Heart right ventricle (tissue), 16 donors: ENCODE measurements at places on chromosomes 12 and 14. TPM values are rescaled to one million over a fixed set of nuclear protein-coding genes. Genes with fewer than 3 reads are reported as not detected.

DNA sequence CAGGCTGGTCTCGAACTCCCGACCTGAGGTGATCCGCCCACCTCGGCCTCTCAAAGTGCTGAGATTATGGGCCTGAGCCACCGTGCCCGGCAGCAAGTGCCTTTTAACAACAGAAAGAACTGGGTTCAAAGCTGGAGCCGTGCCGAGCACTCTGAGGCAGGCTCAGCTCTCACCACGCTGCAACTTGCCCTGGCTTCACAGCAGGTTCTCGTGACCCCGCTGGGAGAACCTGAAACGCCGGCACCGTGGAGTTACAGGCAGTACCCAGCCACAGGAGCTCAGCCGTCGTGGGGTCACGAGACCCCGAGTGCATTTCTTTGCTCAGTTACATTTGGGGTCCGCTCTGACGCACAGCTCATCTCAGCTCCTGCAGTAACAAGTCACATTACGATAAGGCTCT is 14.4 kb downstream of the GOLGA3 start:
- no peaks in the 10 kb centered on the region for H3K4me1 ChIP-seq
- DNase-seq: no peak
- no peak overlapping the region for H3K4me3 ChIP-seq
- H3K36me3 ChIP-seq: peaks cover 83% of the 10 kb centered on the region

Gene ADCY6
- 125 TPM for total RNA-seq

DNA sequence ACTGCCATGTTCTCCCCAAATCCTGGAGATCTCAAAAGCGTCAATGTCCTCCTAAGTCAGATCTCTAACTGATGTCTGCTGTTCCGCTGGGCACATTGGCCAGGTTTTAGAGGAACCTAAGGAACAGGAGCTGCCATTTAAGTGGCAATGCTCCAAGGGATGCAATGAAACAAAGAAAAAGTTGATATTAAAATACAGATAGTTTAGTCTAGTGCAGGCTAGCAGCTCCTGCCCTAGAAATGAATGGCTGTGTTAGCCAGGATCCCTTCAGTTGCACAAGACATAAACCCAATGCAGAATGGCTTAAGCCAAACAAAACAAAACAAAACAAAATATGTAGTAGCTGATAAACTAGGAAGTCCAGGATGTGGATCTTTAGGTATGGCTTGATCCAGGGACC is 144.1 kb downstream of the HMGA2 start:
- no peaks in the 10 kb centered on the region for H3K27me3 ChIP-seq
- H3K27ac ChIP-seq: no peak overlapping the region
- H3K4me1 ChIP-seq: no peaks in the 10 kb centered on the region
- H3K36me3 ChIP-seq: no peaks in the 10 kb centered on the region
- no peak for DNase-seq

DNA sequence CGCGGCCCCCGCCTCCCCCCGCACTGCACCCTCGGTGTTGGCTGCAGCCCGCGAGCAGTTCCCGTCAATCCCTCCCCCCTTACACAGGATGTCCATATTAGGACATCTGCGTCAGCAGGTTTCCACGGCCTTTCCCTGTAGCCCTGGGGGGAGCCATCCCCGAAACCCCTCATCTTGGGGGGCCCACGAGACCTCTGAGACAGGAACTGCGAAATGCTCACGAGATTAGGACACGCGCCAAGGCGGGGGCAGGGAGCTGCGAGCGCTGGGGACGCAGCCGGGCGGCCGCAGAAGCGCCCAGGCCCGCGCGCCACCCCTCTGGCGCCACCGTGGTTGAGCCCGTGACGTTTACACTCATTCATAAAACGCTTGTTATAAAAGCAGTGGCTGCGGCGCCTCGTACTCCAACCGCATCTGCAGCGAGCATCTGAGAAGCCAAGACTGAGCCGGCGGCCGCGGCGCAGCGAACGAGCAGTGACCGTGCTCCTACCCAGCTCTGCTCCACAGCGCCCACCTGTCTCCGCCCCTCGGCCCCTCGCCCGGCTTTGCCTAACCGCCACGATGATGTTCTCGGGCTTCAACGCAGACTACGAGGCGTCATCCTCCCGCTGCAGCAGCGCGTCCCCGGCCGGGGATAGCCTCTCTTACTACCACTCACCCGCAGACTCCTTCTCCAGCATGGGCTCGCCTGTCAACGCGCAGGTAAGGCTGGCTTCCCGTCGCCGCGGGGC is at the start of gene FOS:
TSS of gene FOS (plus strand) at position 407 of the 731 bp plus-strand sequence. CDS start at position 562, 155 bp downstream.
- peaks cover 45% of the 10 kb centered on the region for H3K4me1 ChIP-seq
- no peaks in the 10 kb centered on the region for H3K36me3 ChIP-seq
- H3K4me3 ChIP-seq: peak within 1 kb of the TSS; percentile 91
- peak within 1 kb of the TSS; percentile 99 for H3K27ac ChIP-seq
- no peaks in the 10 kb centered on the region for H3K27me3 ChIP-seq
- DNase-seq: peak; percentile 96
